ENCODE measurements at places on chromosomes 13 and 19. TPM values are rescaled to one million over a fixed set of nuclear protein-coding genes. Genes with fewer than 3 reads are reported as not detected.

ADPRHL1 gene
- 4.2 TPM for total RNA-seq

CELF5 gene
- 2.6 TPM for total RNA-seq

PLPPR2 gene
- total RNA-seq: 18.9 TPM

GRCh38 chr13:79227418-79227817 lies 178.6 kb downstream of the RBM26 start:
- DNase-seq: no peak
- H3K27ac ChIP-seq: no peak overlapping the region
- no peaks in the 10 kb centered on the region for H3K36me3 ChIP-seq
- no peak overlapping the region for H3K4me3 ChIP-seq
- no peaks in the 10 kb centered on the region for H3K27me3 ChIP-seq

DNA sequence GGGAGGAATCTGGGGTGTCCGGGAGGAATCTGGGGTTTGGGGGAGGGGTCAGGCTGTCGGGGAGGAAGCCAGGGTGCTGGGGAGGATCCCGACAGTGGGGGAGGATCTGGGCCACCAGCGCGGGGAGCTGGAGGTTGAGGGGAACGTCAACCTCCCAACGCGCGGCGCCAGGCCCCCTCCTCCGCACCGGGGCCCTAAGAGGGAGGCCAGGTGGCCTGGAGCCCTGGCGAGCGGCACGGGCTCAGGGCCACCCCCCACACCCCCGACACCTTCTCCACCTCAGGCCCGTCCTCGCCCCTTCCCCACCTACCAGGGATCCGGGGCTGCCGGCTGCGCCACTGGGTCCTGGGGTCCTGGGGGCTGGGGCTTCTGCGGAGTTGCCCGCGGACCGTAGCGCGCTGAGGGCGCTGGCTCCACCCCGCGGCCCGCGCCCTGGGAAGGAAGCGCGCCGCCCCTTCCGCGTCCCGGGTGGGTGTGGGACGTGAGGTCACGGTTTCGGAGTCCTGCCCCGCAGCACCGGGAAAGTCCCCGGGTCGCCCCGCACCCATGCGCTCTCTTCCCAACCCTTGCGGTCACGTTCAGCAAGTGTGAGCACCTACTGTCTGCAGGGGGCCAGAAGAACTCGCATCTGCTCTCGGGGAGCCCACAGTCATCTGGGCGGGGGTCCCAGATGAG lies at the start of gene TICAM1:
Gene TICAM1, minus strand, starts transcription at position 409 of the 675 bp plus-strand sequence. CDS start 13,335 bp downstream, outside the sequence.
- peak; percentile 61 for DNase-seq
- H3K27me3 ChIP-seq: no peaks in the 10 kb centered on the region
- H3K27ac ChIP-seq: peak within 1 kb of the TSS; percentile 70
- no peaks in the 10 kb centered on the region for H3K36me3 ChIP-seq
- peaks cover 8% of the 10 kb centered on the region for H3K4me1 ChIP-seq
- peak within 1 kb of the TSS; percentile 72 for H3K4me3 ChIP-seq

GRCh38 chr19:32189956-32190706 lies 155.3 kb upstream of the ZNF507 start:
- no peak overlapping the region for H3K27ac ChIP-seq
- peaks cover 40% of the 10 kb centered on the region for H3K27me3 ChIP-seq
- DNase-seq: no peak
- no peaks in the 10 kb centered on the region for H3K36me3 ChIP-seq
- no peaks in the 10 kb centered on the region for H3K4me1 ChIP-seq

- peak overlapping the region; percentile 61 for H3K27ac ChIP-seq
- no peak overlapping the region for H3K4me3 ChIP-seq
- DNase-seq: no peak
- peaks cover 28% of the 10 kb centered on the region for H3K36me3 ChIP-seq
These were observed 5.2 kb downstream of the ITPKC start for GRCh38 chr19:40721936-40722661.

- no peak for DNase-seq
- no peak overlapping the region for H3K27ac ChIP-seq
- H3K4me3 ChIP-seq: no peak overlapping the region
- H3K4me1 ChIP-seq: no peaks in the 10 kb centered on the region
- no peaks in the 10 kb centered on the region for H3K36me3 ChIP-seq
These were observed 15.8 kb downstream of the CFAP97D2 start for GRCh38 chr13:114194853-114195252.

DNA sequence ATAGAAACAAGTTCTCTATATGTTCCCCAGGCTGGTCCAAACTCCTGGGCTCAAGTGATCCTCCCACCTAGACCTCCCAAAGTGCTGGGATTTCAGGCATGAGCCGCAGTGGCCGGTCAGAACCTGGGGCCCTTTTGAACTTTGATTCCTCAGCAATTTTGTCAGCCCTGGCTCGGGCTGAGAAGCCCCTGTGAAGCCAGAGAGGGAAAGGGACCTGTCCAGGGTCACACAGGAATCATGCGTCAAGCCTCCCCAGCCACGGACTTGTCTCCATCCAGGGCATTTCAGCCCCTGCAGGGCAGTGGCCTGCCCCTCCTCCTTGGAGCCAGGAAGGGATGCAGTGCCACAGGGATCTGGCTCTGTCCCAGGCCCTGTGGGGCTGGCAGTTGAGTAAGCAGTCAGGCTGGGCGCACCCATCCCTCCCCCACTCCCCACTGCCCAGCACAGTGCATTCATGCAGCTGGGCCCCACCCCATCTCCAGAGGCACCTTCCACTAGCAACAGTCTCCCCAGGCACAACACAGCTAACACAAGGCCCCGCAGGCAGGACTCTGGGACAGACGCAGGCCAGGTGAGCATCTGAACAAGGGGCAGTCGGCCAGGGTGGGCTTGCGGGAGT lies at the start of gene CAPS:
Gene CAPS, plus strand, starts transcription at position 516 of the 619 bp plus-strand sequence. CDS start 153 bp downstream, outside the sequence.
- H3K36me3 ChIP-seq: peaks cover 7% of the 10 kb centered on the region
- no peak for DNase-seq
- peaks cover 17% of the 10 kb centered on the region for H3K4me1 ChIP-seq
- H3K27me3 ChIP-seq: no peaks in the 10 kb centered on the region
- no peak within 1 kb of the TSS for H3K4me3 ChIP-seq
- H3K27ac ChIP-seq: peak within 1 kb of the TSS; percentile 34

DNA sequence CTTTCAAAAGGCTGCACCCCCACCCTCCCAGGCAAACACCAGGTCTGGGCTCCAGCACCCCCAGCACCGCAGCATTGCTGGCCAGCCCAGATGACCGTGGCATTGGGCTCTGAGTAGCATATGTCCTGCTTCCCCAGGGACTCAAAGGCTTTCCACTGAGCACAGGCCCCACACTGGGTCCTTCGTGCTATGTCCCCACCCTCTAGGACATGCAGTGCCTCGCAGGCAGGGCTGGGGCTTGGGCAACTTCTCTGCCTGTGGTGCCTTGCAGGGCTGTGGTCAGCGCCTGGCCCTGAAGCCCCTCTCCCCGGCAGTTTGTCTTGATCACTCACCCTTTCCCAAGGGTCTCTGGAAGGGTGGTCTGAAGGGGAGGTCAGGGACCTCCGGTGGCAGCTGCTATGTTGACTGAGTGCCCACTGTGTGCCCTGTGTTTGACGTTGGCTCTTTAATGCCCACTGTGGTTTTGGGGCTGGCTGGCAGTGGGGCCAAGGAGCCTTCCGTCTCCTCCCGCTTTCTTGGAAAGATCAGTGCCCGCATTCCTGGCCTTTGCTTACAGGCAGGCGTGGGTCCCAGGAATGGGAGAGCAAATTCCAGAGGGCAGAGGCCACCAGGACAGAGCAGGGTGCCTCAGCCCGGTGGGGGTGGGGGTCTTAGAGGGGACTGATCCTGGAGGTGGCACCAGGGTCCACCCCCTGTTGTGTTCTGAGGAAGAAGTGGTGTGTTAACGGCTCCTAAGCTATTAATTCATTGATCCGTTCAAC lies 20.3 kb upstream of the CRTC1 start:
- H3K4me1 ChIP-seq: peaks cover 15% of the 10 kb centered on the region
- DNase-seq: no peak
- H3K27me3 ChIP-seq: no peaks in the 10 kb centered on the region
- no peak overlapping the region for H3K27ac ChIP-seq
- peaks cover 4% of the 10 kb centered on the region for H3K36me3 ChIP-seq

GRCh38 chr19:21590867-21591266 lies 85.5 kb downstream of the ZNF429 start:
- peaks cover 11% of the 10 kb centered on the region for H3K4me1 ChIP-seq
- no peak for DNase-seq
- no peak overlapping the region for H3K4me3 ChIP-seq
- H3K27me3 ChIP-seq: no peaks in the 10 kb centered on the region
